T-helper 17 cell (primary cell): ENCODE measurements at places on chromosomes 3 and 15. TPM values are rescaled to one million over a fixed set of nuclear protein-coding genes. Genes with fewer than 3 reads are reported as not detected.

DNA sequence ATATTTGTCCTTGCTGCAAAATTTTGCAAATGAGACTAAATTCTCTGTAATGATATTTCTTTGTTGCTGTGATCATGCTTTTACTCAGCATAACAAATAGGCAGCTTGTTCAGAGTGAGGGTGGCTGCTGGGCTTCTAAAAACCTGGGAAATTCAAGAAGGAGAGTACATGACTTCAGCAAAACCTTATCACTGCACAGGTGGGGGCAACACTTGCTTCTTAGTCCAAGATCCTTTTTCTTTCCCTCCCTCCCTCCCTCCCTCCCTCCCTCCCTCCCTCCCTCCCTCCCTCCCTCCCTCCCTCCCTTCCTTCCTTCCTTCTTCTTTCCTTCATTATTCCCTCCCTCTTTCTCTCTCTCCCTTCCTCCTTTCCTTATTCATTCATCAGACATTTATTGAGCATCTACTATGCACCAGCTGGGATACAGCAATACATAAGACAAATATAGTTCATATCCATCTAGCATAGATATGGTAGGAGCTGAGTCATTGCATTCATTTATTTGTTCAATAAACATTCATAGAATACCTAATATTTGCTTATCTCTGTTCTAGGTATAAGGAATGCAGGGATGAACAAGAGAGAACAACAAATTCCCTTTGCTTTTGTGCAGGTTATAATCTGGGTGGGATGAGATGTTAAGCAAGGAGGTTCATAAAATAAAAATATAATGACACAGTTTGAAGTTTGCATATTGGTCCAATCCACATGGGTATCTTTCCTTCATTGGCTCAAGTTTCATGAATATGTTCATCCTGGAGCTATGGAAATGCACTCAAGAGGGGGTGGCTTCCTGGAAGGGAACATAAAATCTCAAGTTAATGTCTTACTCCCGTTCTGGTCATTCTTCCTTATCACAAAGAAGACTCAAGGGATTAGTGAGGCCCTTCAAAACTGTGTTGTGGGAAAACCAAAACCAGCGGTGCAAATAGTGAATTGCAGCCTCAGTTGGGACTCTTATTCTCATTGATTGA lies 210.7 kb downstream of the PDCD6IP start:
- no peak for DNase-seq

- no peak for DNase-seq
Observed at GRCh38 chr3:52182196-52182595, 15.8 kb upstream of the ALAS1 start.

DNA sequence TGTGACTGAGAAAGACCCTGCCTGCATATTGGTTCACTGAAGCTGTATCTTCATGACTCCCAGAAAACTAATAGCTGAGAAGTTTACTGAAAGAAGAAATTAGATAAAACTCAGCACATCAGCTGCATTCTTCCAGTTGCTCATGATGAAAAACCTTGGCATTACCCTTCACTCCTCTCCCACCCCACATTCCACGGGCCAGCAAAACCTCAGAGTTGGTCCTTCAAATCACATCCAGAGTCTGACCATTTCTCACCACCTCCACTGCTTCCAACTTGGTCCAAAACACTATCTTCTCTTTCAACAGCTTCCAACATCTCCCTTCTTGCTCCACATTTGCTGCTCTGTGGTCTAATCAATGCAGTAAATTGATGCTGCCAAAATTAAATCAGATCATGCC lies 97.1 kb downstream of the CD47 start:
- no peak for DNase-seq

TERC gene
- 11.0 TPM for total RNA-seq
